ENCODE measurements at places on chromosomes 1 and 21. TPM values are rescaled to one million over a fixed set of nuclear protein-coding genes. Genes with fewer than 3 reads are reported as not detected.

CELA3B gene
- total RNA-seq, result not detected

FAM151A gene
- not detected for total RNA-seq

ECM1 gene
- 29.9 TPM for total RNA-seq

CD1D gene
- total RNA-seq, result 0.52 TPM

SPRR2A gene
- not detected for total RNA-seq

NOL9 gene
- 38.3 TPM for total RNA-seq

OLIG2 gene
- not detected for total RNA-seq

HES3 gene
- total RNA-seq, result not detected

KRTAP21-2 gene
- total RNA-seq, result 1.3 TPM

F3 gene
- total RNA-seq, result 28.9 TPM

OR2T11 gene
- total RNA-seq, result not detected

LGR6 gene
- under 0.01 TPM for total RNA-seq

DDX59 gene
- 14.2 TPM for total RNA-seq

TEDDM1 gene
- total RNA-seq, result not detected

PTPRU gene
- 12.5 TPM for total RNA-seq

EPHA8 gene
- total RNA-seq, result not detected

KRTAP13-2 gene
- total RNA-seq, result not detected

KIF14 gene
- 4.3 TPM for total RNA-seq

SPRR2G gene
- total RNA-seq, result not detected

PLA2G5 gene
- total RNA-seq, result not detected

GRHL3 gene
- 0.26 TPM for total RNA-seq

CELA2B gene
- total RNA-seq, result not detected

RNF186 gene
- total RNA-seq, result not detected

OVAAL gene
- total RNA-seq, result not detected

ADAM30 gene
- total RNA-seq, result not detected

ATP1A2 gene
- 0.22 TPM for total RNA-seq

NTMT2 gene
- total RNA-seq, result not detected

CDK11A gene
- total RNA-seq, result 19.1 TPM

SETD4 gene
- total RNA-seq, result 18.6 TPM
